Stimulated activated memory B cell treated with anti-CD40 and anti-IgM and Interleukin-4, amounts not matched to agents 10 μg/mL and 1 μg/mL and 100 μg/mL, for 72 hours (primary cell): ENCODE measurements at places on chromosomes 3 and 15.

DNA sequence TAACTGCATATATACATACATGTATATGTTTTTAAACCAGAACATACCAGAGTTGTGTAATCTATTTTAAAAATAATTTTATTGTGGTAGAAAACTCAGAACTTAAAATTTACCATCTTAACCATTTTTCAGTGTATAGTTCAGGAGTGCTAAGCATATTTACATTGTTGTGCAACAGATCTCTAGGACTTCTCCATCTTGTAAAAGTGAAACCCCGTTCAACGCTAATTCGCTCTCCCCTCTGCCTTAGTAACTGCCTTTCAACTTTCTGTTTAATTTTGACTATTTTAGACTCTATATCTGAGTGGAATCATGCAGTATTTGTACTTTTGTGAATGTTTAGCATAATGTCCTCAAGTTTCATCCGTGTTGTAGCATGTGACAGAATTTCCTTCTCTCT, 51.8 kb upstream of the SSR3 start:
- ATAC-seq, result peak; percentile 59
- H3K27ac ChIP-seq, result no peak overlapping the region
- peaks cover 25% of the 10 kb centered on the region for H3K27me3 ChIP-seq
- peak overlapping the region; percentile 75 for H3K4me3 ChIP-seq
- H3K4me1 ChIP-seq, result peaks cover 6% of the 10 kb centered on the region

DNA sequence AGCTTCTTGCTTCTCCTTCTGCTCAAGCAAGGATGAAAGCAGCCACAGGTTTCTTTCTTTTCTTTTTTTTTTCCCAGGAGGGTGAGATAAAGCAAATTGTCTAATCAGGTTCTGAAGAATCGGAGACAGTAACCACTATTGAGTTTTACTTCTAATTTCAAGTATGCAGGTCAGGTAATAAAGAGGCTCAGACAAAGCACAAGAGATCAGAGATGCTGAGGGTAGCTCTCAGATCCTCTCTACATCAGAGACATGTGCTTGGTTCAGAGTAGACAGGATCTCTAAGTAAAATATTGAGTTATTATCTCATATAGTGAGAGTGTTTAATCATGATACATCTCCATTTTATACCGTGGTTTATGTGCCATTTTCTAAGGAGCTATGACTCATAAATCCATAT, 168.5 kb downstream of the NFKBIZ start:
- peaks cover 51% of the 10 kb centered on the region for H3K4me1 ChIP-seq
- no peak overlapping the region for H3K4me3 ChIP-seq
- no peaks in the 10 kb centered on the region for H3K36me3 ChIP-seq
- no peaks in the 10 kb centered on the region for H3K27me3 ChIP-seq
- peak overlapping the region; percentile 76 for H3K27ac ChIP-seq
- peak; percentile 80 for ATAC-seq

- H3K27ac ChIP-seq, result no peak overlapping the region
- H3K27me3 ChIP-seq, result peaks cover 12% of the 10 kb centered on the region
- H3K4me1 ChIP-seq, result no peaks in the 10 kb centered on the region
- H3K4me3 ChIP-seq, result no peak overlapping the region
- ATAC-seq, result no peak
These were observed 57.2 kb upstream of the TIPARP start for GRCh38 chr3:156617145-156617544.

GRCh38 chr15:85543741-85544155, 163.3 kb downstream of the AKAP13 start:
- H3K4me3 ChIP-seq, result no peak overlapping the region
- no peaks in the 10 kb centered on the region for H3K27me3 ChIP-seq
- H3K27ac ChIP-seq, result peak overlapping the region; percentile 77

GRCh38 chr3:137121704-137122314, 164.0 kb downstream of the IL20RB start:
- peaks cover 32% of the 10 kb centered on the region for H3K27me3 ChIP-seq
- H3K36me3 ChIP-seq, result no peaks in the 10 kb centered on the region
- ATAC-seq, result no peak
- H3K4me3 ChIP-seq, result no peak overlapping the region

DNA sequence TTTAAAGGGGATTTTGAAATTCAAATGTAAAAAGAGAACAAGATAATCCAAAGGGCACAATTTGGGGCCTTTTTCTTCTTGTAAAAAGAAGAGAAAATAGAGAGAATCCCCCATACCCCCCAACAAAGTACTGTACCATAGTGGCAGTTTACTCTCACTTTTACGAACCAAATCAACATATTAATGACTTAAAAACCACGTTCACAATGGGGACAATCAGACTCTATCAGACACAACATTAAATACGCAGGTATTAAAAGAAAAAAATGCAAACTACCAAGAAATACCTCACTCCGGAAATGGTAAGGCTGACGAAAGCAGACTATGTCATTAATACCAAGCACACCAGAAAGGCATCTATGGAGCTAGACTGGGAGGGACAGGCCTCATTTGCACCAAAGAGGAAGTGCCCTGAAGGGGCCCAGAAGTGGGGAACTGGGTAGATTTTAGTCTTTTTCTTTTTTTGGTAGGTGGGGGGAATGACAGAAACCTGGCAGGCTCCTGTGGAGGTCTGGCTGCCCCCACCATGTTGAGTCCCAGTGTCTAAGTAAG, 134.3 kb downstream of the TIGIT start:
- H3K27ac ChIP-seq, result peak overlapping the region; percentile 100
- peak; percentile 98 for ATAC-seq
- H3K27me3 ChIP-seq, result no peaks in the 10 kb centered on the region
- H3K36me3 ChIP-seq, result peaks cover 21% of the 10 kb centered on the region
- peaks cover 74% of the 10 kb centered on the region for H3K4me1 ChIP-seq

- no peak for ATAC-seq
- no peaks in the 10 kb centered on the region for H3K27me3 ChIP-seq
- H3K36me3 ChIP-seq, result no peaks in the 10 kb centered on the region
- no peak overlapping the region for H3K4me3 ChIP-seq
- H3K27ac ChIP-seq, result no peak overlapping the region
These were observed 726.2 kb downstream of the ROBO1 start for GRCh38 chr3:79041621-79042020.

DNA sequence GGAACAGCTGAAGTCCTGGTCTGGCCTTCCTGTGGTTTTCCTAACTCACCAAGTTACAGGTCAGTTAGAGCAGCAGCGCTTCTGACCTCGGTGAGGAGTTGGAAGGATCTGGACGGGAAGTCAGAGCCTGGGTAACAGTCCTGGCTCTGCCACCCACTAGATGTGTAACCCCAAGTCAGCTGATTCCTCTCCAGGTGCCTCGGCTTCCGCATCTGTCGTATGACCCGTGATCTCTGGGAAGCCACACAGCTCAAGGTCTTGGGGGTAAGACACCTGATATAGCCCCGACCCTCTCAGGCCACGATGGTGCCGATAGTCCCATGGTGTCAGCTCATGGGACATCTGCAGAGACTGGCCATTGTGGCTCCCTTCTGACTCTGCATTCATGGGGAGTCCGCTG, 8.3 kb upstream of the PIGZ start:
- no peak overlapping the region for H3K4me3 ChIP-seq
- peaks cover 57% of the 10 kb centered on the region for H3K27me3 ChIP-seq
- no peak for ATAC-seq
- peaks cover 14% of the 10 kb centered on the region for H3K4me1 ChIP-seq

DNA sequence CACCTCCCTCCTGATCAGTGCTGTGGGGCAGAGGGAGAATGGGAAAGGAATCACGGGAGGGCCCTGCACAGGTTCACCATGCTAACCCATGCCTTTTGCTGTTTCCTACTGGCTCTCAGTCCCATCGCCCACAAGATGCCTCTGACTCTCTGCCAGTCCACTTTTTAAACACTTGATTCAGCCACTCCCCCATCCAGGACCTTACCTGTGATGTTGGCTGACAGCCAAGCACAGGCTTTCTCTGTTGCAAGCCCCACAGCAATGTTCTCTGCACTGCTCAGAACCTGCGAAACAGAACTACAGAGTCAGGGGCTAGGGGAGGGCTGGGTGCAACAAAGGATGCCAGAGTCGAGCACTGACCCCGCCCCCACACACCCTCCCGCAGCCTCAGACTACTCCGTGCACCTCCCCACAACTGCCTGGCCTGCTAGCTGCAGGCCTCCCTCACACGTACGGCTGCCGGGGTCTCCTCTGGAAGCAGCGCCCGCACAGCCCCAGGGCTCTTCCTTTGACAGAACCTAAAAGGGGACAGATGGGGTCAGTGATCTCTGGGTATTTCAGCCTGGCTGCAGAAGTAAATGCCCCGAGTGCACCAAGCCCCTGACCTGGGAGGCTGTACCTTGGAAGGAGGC, 9.1 kb downstream of the CDAN1 start:
- peaks cover 69% of the 10 kb centered on the region for H3K36me3 ChIP-seq
- H3K4me3 ChIP-seq, result no peak overlapping the region
- no peaks in the 10 kb centered on the region for H3K4me1 ChIP-seq
- no peaks in the 10 kb centered on the region for H3K27me3 ChIP-seq
- no peak for ATAC-seq
- H3K27ac ChIP-seq, result no peak overlapping the region

- no peak overlapping the region for H3K27ac ChIP-seq
- no peaks in the 10 kb centered on the region for H3K27me3 ChIP-seq
- ATAC-seq, result no peak
- no peaks in the 10 kb centered on the region for H3K36me3 ChIP-seq
These were observed 217.4 kb downstream of the DIPK2A start for GRCh38 chr3:144189044-144189443.

DNA sequence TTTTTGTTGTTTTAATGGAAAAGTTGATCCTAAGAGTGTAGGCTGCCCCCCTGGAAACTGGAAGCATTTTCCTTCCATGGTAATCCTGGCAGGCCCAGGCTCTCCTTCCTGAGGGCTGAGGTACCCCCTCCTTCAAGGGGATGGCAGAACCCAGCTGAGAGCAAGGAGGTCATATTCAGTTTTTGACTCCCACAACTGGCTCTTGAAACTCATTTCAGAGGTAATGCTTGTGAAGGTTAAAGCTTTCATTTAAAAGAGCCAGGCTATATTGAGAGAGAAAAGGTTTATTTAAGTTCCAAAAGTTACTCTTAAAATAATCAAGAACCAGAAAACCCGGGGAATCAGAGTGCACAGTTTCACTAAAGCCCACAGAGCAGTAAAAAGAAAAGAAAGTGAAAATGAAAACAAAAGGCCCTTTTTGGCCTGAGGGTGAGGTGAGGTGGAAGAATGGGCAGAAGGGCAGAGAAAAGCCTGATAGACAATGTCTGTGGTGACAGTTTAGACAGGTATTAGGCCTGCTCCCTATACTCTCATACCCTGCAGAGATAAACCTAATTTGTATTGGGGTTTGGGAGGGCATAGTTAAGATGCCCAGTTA, 47.0 kb upstream of the RBP1 start:
- H3K36me3 ChIP-seq, result no peaks in the 10 kb centered on the region
- no peak for ATAC-seq
- no peak overlapping the region for H3K4me3 ChIP-seq
- H3K27me3 ChIP-seq, result no peaks in the 10 kb centered on the region
- H3K4me1 ChIP-seq, result peaks cover 4% of the 10 kb centered on the region
- H3K27ac ChIP-seq, result no peak overlapping the region

DNA sequence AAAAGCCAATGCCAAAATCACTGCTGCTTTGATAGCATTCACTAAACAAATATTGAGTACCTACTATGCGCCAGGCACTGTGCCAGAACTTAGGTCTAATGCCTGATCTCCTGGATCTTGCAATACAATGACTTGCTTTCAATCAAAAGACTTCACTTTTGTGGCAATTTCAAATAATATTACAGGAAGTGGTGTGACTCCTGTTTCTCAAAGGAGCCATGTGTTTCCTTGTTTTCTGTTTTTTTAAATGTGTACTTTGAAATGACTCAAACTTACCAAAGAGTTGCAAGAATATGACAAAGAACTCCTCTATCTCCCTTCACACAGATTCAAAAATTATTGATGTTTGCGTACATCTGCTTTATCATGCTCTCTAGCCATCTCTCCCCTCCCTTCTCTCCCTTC, 18.3 kb downstream of the OSBPL10 start:
- no peaks in the 10 kb centered on the region for H3K27me3 ChIP-seq
- H3K4me3 ChIP-seq, result peak overlapping the region; percentile 34
- peaks cover 14% of the 10 kb centered on the region for H3K36me3 ChIP-seq
- H3K4me1 ChIP-seq, result peaks cover 73% of the 10 kb centered on the region

GRCh38 chr3:95670765-95671164, 1143.6 kb upstream of the EPHA6 start:
- H3K36me3 ChIP-seq, result no peaks in the 10 kb centered on the region
- H3K27ac ChIP-seq, result no peak overlapping the region
- ATAC-seq, result no peak
- H3K4me3 ChIP-seq, result no peak overlapping the region

DNA sequence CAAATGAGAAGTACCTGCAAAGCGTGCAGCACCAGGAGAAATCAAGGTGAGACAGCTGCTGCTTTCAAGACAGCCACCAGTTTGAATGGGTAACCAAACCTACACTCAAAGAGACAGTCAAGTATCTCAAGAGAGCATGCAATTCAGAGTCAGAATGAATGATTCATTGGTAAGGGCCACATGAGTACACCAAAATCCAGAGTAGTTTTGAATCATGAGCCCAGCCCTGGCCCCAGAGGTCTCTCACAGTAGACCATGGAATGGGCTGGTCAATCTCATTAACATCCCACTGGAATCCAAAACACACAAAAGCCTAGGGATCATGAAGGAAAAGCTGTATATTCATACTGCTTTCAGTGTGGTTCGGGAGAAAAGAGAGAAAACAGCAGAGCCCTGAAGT, 242.8 kb downstream of the TBL1XR1 start:
- no peak for ATAC-seq
- H3K27me3 ChIP-seq, result peaks cover 8% of the 10 kb centered on the region
- H3K36me3 ChIP-seq, result no peaks in the 10 kb centered on the region
- no peaks in the 10 kb centered on the region for H3K4me1 ChIP-seq

GRCh38 chr3:10357592-10358308, 36.8 kb upstream of the SEC13 start:
- H3K4me1 ChIP-seq, result peaks cover 61% of the 10 kb centered on the region
- H3K36me3 ChIP-seq, result no peaks in the 10 kb centered on the region
- peak overlapping the region; percentile 11 for H3K27ac ChIP-seq

DNA sequence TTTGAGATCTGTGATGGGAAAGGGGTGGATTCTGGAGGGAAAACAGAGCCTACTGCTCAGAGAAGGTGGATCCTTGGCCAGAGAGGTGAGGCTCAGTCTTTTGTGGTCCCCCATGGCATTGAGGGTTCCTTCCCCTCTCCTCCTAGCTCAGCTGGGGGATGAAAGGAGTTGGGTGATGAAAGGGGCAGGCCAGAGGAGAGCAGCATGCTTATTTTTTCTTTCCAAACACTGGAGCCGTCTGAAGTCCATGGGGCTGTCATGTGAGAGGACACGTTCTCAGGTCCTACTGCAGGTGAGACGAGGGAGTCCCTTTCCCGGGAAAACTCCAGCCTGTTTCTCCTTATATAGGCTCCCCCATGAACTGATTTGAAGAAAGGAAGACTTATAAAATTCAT, 71.4 kb downstream of the SCN5A start:
- H3K27ac ChIP-seq, result no peak overlapping the region
- H3K4me1 ChIP-seq, result peaks cover 6% of the 10 kb centered on the region
- no peaks in the 10 kb centered on the region for H3K36me3 ChIP-seq

GRCh38 chr15:89341316-89342005, 6.8 kb upstream of the POLG start:
- H3K36me3 ChIP-seq, result no peaks in the 10 kb centered on the region
- no peak for ATAC-seq
- H3K4me1 ChIP-seq, result peaks cover 10% of the 10 kb centered on the region
- H3K4me3 ChIP-seq, result no peak overlapping the region
